ENCODE measurements at places on chromosomes 7 and 10.

DNA sequence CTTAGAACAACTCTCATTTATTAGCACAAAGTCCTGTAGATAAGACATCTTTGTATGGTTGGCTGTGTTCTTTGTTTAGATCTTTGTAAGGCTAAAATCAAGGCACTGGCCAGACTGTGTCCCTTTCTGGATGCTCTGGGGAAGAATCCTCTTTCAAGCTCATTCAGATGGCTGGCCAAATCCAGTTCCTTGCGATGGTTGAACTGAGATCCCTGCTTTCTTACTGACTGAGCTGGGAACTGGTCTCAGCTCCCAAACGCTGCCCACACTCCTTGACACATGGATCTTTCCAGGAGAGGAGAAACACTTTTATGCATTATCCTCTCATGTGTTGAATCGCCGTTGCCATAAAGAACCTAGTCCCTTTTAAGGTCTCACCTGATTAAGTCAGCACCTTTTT lies 586.5 kb upstream of the IGFBP3 start:
- DNase-seq: no peak

- DNase-seq: no peak
These were observed 276.9 kb downstream of the TNS3 start for GRCh38 chr7:47304727-47305719.

DNA sequence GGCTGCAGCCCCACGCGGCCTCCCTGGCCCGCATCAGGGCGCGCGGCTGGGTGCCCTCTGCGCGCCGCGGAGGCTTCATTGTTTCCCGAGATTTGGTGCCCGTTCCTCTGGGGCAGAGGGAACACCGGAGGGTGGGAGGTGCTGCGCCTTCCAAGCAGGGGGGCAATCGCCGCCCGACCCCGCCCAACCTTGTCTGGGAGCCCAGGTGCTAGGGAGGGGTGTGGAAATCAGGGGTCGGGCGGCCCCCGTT lies 1.0 kb upstream of the NRP1 start:
- no peak for DNase-seq

- DNase-seq: no peak
These were observed 371.6 kb downstream of the RPS24 start for GRCh38 chr10:78405231-78405630.

DNA sequence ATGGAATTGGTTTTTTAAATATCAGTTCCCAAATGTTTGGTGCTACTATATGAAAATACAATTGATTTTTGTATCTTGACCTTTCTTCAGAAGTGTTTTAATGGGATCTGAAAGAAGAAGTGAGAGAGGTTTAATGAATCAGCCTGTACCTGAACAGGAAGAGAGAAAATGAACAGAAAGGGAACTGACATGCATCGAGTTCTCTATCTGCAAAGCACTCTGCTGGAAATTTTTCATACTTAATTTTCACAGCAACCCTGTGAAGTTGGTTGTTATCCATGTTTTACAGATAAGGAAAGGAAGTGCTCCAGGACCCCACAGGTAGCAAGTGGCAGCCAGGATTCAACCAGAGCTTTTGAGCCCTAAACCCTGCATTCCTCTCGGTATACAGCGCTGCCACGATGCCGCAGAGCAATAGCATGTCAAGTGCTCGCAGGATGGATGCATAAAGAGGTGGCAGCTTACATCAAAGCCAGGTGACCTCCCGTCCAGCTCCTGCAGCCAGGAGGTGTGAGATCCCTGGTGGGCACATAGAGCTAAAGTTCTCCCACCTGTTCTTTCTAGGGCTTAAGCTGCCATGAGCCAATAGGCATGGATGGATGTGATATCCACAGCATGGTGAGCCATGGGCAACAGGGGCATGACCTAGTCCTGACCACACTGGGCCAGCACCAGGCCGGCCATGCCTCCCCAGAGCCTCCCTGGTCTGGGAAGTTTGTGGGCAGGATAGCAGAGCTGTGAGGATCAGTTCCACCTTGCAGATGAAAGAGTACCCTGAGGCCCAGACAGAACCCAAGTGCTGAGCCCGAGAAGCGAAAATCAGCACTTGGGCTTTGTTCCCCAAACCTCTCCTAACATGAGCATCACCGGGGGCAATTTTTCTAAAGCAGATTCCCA lies 57.2 kb downstream of the CALML3 start:
- no peak for DNase-seq

GRCh38 chr7:101602484-101603241 lies 26.4 kb downstream of the MYL10 start:
- DNase-seq: peak; percentile 53

- DNase-seq: no peak
These were observed 23.6 kb downstream of the MEST start for GRCh38 chr7:130515315-130516040.

GRCh38 chr7:93014410-93014809 lies 103.4 kb downstream of the SAMD9 start:
- no peak for DNase-seq

Measured in CD4-positive, alpha-beta T cell treated with Interferon alpha-2 for 1 hour (primary cell).